ENCODE measurements at places on chromosomes 12 and 14.

GRCh38 chr14:49774106-49774505 is 6.2 kb downstream of the KLHDC2 start:
- DNase-seq: no peak

DNA sequence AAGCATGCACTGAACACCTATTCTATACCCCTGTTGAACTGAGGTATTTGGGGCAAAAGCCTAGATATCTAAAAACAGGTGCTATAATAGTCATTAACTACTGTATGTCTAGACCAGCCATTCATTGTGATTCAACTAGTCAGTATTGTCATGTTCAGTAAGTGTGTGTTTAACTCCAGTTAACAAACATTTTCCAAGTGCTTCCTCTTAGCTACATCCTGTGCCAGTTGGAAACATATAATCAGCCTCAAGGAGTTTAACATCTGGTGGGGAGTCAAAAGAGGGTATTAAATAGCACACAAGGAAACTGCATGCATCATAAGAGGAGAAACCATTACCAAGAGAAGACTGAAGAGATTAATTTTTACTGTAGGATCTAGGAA is 20.4 kb downstream of the TMTC1 start:
- DNase-seq: no peak

- no peak for DNase-seq
Observed at GRCh38 chr12:2526371-2526770, 268.4 kb upstream of the FKBP4 start.

DNA sequence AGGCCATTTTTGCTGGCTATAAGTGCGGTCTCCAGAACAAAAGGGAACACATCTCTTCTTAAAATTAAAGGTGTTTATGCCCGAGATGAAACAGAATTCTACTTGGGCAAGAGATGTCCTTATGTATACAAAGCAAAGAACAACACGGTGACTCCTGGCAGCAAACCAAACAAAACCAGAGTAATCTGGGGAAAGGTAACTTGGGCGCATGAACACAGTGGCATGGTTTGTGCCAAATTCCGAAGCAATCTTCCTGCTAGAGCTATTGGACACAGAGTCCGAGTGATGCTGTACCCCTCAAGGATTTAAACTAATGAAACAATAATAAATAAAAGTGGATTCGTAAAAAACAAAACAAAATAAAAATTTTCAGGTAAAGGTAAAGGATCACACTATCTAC is 33.4 kb downstream of the PKP2 start:
- no peak for DNase-seq

GRCh38 chr12:5437182-5437583 is 5.3 kb downstream of the NTF3 start:
- DNase-seq: no peak
